ENCODE measurements at places on chromosomes 1 and 21.

- ATAC-seq = peak; percentile 21
Observed at GRCh38 chr1:154842635-154843034, 27.4 kb downstream of the KCNN3 start.

DNA sequence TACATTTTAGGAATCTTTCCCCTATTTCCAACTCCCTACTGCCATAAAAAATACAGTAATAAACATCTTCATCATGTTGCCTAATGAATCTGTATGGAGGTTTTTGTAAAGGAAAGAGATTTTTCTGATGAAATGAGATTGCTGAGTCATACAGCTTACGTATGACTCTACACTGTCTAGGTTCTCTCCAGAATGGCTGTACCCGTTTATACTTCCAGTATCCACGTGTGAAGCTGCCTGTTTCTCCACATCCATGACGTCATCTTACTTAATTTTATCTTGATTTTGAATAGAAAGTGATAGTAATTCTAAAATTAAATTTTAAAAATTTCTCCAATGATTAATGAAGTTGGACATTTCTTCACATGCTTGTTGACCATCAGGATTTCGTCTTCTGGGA lies 103.7 kb downstream of the COQ8A start:
- peak; percentile 56 for ATAC-seq

GRCh38 chr1:113937146-113937545 lies 8.0 kb downstream of the HIPK1 start:
- no peak for ATAC-seq

GRCh38 chr1:1562556-1563195 lies 12.0 kb downstream of the SSU72 start:
- ATAC-seq = no peak

DNA sequence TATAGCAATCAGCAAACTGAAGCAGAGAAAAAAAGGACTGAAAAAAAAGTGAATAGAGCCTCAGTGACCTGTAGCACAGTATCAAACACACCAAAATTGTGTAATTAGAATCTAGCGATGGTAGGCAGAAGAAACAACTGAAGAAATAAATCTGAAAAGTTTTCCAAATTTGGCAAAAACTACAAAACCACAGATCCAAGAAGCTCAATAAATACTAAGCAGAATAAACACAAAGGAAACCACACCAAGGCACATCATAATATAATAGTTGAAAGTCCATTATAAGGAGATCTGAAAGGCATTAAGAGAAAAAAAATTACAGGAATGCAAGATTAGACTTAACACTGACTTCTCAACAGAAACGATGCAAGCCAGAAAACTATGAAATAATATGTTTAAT lies 7.1 kb upstream of the IL12RB2 start:
- ATAC-seq = no peak

- no peak for ATAC-seq
Observed at GRCh38 chr21:38401191-38401926, 96.9 kb downstream of the ERG start.

GRCh38 chr1:192929597-192929996 lies 120.8 kb downstream of the RGS2 start:
- ATAC-seq = no peak

- ATAC-seq = peak; percentile 81
Observed at GRCh38 chr1:173429471-173430402, 47.4 kb upstream of the PRDX6 start.

GRCh38 chr1:17890815-17891191 lies 135.7 kb downstream of the ACTL8 start:
- no peak for ATAC-seq

DNA sequence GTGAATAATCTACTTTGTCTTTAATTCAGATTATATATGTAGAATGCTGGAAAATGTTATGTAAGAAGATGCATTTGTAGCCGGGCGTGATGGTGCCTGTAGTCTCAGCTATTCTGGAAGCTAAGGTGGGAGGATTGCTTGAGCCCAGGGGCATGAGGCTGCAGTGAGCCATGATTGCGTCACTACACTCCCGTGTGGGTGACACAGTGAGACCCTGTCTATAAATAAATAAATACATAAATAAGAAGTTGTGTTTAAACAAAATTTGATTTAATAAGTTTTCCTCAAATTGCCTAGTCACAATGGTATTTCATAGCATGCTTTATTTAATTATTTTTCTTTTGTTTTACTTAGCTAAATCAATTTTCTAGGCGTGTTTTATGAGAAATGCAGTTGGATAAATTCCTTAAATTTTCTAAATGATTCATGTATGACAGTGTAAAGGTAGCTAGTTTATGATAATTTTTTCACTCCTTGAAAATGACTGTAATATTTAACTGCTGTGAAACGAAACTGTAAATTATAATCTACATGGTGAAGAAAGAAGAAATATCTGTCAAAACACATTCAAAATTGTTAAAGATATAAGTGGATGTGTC lies 232.6 kb downstream of the SRGAP2C start:
- ATAC-seq = no peak

DNA sequence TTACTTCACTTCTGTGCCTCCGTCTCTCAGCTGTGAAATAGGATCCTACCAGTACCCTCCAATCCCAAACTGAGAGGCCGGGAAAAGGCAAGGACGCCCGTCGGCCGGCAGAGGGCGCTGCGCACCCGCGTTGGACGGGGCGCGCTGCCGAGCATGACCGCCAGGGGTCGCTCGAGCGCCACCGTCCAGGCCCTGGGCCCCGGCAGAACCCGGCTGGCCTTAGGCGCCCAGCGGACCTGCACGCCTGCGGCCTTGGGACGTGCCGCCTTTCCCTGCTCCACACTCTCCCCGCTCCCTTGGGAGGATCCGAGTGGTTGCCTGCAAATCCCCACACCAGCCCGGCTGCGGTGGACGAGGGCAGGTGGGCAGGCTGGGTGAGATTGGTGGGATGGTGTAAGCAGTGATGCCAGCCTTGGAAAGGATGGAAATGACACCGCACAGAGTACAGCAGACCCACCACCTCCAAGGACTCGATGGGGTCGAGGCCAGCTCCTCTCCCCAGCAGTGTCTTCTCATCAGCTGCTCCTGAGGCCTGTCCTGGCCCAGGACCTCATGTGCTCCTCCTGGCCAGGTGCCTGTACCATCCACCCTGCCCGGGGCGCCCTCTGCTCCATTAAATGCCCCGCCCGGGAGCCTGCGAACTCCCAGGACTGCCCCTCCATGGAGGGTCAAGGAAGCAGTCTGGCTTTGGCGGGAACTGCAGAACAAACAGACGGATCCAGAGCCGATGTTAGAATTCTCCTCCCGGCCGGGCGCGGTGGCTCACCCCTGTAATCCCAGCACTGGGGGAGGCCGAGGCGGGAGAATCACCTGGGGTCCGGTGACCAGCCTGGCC lies 47.4 kb upstream of the LBR start:
- peak; percentile 73 for ATAC-seq

GRCh38 chr21:35059742-35060141 lies 10.6 kb upstream of the RUNX1 start:
- ATAC-seq = peak; percentile 64

- ATAC-seq = no peak
Observed at GRCh38 chr21:46211376-46211775, 17.2 kb downstream of the LSS start.

DNA sequence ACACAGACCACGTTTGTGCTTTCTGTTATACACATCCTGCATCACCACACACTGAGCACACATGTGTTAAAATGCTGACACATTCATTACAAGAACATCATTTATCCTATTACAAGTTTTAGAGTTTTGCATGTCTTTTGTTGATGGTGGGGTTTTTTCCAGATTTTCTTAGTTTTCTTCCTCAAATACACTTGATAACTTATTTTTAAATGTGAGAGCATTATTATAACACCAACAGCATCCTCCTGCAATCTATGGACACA lies 67.3 kb downstream of the TGFBR3 start:
- ATAC-seq = no peak

- ATAC-seq = no peak
Observed at GRCh38 chr1:111032295-111032897, 68.7 kb upstream of the LRIF1 start.

DNA sequence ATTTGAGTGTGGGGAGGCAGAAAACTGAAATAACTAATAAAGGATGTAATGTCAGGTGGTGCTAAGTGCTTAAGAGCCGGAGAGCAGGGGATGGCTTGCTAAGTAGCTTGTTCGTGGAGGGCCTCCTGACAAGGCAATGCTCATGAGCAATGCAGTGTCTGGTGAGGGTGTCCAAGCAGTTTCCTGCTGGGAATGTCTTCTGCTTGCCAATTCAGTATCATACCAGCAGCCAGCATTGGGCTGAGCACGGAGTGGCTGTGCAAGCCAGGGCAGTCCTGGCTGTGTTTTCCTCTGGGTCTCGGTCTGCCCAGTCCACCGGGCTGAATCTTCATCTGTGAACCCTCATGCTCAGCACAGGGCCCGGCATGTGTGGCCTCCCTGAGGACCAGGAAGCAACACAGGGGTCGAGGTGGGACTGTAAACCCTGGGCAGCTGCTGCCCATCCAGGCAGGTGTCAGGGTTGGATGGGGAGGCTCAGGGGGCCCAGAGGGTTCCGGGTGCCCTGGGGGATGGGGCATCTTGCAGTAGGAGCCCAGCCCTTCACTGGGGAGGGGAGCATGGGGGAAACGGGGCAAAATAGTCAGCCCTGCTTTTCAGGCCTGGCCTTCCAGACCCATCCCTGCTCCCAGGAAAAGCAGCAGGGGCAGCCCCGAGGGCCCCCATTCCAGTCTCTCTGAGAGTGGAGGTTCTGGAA lies 27.5 kb downstream of the EDN2 start:
- no peak for ATAC-seq

GRCh38 chr1:161013488-161014230 lies 7.3 kb downstream of the F11R start:
- ATAC-seq = peak; percentile 73

- no peak for ATAC-seq
Observed at GRCh38 chr1:67793562-67793961, 39.7 kb downstream of the GNG12 start.

DNA sequence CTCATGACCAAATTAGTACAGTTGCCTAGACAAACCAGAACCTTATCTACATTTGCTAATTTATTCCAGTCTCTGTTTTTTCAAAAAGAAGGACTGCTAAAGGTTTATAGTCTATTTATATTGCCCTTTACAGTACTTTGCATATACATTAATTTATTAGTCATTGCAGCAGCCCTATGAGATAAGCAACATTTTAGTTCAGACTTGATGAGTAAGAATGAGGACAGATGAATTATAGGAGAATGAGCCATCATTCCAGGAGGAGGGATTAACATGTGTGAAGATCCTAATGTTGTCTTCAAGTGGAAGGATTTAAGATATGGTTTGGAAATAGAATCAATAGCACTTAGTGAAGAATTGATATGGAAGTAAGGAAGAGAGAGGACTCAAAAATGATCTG lies 152.4 kb downstream of the KCTD3 start:
- no peak for ATAC-seq

DNA sequence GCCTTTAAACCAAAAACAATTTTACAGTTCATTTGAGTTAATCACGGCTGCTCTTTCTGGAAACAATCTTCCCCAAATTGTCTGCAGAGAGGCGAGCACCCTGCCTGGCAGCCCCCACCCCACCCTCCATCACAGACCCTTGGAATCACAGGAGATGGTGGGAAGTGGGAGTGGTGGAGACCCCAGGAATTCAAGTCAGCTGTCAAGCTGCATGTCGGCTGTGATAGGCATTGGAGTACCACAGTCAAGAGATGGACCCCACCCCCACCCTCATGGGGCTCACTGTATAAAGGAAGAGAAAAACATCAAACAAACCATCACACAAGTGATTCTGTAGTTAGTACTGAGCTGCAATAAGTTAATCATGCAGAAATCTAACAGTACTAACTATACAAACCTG lies 360.4 kb downstream of the MATN1 start:
- no peak for ATAC-seq

DNA sequence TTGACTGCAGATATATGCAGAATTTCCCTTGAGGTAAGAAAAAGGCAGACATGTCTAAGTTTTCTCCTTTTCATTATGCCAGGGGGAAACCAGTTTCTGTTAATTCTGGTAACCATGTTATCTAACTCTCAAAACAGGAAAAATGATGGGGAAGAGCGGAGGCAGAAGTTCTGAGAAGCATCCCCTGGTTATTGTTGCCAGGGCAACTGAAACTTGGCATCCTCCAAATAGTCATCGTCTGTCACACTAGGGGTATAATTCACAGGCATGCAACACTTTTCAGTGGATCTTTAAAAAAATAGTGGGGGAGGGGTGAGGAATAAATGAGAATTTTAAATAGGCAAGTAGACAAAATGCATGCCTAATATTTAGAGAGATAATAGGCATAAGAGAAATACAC lies 715.3 kb upstream of the CXADR start:
- no peak for ATAC-seq

DNA sequence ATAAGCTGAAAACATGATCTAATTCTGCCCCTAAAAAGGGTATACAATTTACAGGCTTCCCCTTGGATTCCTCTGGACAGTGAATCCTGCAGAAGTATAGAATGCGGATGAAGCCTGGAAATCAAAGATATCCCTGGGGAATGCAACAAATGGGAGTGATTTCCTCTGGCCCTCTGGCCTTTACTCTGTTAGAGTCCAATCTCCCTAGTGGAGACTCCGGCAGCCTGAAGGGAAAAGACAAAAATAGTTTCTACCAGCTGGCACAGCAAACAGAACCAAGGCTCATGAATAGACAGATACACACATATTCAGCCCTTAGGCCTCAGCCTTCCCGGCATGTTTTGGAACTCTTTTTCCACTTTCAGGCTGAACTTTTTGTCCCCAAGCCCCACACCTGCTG lies 3.9 kb upstream of the LRRC52 start:
- no peak for ATAC-seq

- ATAC-seq = no peak
Observed at GRCh38 chr21:32140151-32140550, 138.7 kb downstream of the MIS18A start.

DNA sequence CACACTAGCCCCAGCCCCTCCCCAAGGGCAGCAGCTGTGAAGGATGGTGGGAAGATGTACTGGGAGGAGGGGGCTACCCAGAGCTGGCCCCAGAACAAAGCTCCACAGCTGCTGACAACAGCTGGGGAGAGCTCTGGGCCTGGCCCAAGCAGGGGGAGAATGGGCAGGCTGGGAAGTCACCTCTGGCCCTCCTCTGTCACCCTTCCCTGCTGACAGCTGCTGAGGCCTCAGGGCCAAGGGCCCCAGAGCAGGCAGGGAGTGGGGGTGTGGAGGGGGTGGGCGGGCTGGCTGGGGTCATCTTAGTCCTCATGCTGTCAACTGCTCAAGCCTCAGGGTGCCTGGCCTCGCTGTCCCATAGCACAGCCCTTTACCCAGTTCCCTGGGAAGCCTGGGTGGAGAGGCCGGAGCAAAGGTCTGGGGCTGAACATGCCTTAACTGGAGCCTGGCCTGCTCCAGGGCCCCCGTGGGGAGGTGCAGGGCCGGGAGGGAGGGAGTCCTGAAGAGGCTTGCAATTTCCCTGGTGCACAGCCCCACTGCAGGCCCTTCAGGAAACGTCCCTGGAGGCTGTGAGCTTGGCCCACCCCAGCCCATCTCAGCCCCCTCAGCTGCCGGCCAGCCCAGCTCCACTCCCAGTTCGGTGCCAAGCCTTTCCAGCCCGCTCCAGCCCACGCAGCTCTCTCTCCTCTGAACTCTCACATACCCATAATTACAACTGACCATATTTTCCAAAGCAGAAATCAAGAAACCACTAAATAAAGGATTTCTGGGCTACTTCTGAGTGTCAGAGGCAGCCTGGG lies 25.7 kb downstream of the HSPG2 start:
- no peak for ATAC-seq

Measured in activated CD4-positive, CD25-positive, alpha-beta regulatory T cell treated with anti-CD3 and anti-CD28 coated beads, Interleukin-2, amount 50 U/mL, for 24 hours (primary cell).